GOT3 (cell line): ENCODE measurements at places on chromosomes 13 and 19.
A peak's percentile ranks its signal among the peaks of the same experiment; 100 is the strongest.

DNA sequence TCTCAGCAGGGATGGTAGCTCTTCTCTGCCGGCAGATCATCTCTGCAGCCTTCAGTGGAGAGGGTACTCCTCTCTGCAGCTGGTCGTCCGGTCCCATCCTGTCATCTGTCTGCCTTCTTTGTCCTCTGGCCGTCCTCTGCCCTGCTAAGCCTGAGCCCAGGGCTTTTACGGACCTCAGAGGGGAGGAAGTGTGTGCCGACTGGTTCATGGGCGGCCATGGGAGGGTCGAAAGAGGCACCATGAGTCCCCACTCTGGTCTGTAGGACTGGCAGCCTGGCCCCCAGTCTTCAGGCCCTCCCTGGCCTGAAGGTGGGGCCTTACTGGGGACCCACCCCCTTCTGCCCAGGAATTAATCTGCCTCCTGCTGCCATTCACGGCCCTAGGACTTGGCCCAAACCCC lies 4.0 kb downstream of the ZNF554 start:
- no peak for DNase-seq

DNA sequence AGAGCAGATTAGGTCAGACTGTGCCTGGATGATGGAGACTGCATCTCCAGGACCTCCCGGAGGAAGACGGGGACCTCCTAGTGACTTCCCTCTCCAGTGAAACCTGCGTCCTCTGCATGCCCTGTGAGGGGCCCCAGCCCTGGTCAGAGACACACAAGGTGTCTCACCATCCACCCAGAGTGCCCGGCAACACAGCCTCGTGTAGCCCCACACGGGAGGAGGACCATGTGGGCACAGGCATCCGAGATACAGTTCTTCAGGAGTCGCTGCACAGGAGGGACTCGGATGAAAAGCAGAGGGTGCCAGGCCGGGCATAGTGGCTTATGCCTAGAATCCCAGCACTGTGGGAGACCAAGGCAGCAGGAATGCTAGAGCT lies 64.8 kb downstream of the PEPD start:
- DNase-seq = no peak

- no peak for DNase-seq
Measured at GRCh38 chr19:1786668-1787067, 25.4 kb downstream of the ATP8B3 start.

GRCh38 chr19:49973987-49974386 lies 13.0 kb upstream of the SIGLEC11 start:
- DNase-seq = no peak

GRCh38 chr13:36207672-36208071 lies 6.7 kb downstream of the SOHLH2 start:
- DNase-seq = no peak

DNA sequence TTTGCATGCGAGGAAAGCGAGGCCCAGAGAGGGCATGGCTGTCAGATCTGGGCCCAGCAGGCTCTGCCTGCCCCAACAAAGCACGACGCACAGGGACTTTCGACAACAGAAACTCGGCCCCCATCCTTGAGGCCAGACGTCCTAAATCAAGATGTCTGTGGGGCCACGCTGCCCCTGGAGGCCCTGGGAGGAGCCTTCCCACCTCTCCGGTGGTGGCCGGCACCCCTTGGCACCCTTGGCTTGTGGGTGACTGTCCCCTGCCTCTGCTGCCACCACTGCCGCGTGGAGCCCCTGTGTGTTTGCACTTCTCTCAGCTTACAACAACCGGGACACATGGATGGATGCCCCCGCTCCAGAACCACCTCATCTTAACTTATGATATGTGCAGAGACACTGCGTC lies 4.4 kb downstream of the WDR18 start:
- DNase-seq = no peak

- DNase-seq = no peak
Measured at GRCh38 chr13:25276748-25277147, 10.5 kb downstream of the MTMR6 start.

- DNase-seq = no peak
Measured at GRCh38 chr13:85243831-85244230, 555.4 kb downstream of the SLITRK6 start.

- no peak for DNase-seq
Measured at GRCh38 chr13:92225861-92226260, 827.4 kb downstream of the GPC5 start.

DNA sequence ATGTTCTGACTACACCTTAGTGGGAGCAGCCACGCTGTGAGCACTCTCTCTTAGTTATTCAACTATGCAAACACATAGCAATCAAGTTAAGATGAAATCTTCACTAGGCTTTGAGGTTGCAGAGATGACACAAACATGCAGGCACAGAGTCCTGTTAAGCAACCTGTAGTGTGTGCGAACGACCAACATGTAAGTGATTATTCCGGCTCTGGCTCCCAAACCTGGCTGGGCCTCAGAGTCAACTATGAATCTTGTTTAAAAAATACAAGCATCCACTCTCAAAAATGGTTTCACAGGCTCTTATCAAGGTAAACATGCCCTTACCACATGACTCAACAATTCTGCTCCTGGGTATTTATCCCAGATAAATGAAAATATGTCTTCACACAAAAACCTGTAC lies 91.4 kb downstream of the IRS2 start:
- DNase-seq = no peak

DNA sequence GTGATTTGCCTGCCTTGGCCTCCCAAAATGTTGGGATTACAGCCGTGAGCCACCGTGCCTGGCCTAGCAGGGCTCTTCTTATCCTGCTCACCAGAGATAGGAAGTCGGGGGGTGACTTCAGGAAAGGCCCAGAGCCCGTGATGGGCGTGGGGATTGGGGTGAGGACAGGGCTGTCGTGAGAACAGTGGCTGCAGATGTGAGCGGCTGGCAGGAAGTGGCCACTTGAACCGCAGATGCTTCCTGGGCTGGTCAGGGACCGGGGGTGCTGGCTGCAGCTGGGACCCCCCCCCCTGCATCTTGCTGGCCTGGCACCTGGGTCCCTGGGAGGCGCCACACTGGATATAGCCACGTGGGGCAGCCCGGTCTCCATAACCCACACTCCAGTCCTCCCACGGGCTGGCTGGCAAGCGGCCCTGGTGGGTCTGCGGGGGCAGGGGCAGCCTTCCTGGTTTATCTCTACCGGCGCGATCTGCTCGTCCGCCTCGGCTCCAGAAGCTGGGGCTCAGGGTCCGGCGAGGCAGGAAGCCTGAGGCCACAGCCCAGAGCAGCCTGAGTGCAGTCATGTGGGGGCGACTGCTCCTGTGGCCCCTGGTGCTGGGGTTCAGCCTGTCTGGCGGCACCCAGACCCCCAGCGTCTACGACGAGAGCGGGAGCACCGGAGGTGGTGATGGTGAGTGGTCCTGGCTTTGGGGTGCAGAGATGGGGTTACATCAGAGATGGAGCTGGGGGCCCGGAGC lies at the start of gene F2RL3:
Gene F2RL3, plus strand, starts transcription at position 371 of the 737 bp plus-strand sequence. Its CDS starts 191 bp downstream, at position 562.
- DNase-seq = no peak

DNA sequence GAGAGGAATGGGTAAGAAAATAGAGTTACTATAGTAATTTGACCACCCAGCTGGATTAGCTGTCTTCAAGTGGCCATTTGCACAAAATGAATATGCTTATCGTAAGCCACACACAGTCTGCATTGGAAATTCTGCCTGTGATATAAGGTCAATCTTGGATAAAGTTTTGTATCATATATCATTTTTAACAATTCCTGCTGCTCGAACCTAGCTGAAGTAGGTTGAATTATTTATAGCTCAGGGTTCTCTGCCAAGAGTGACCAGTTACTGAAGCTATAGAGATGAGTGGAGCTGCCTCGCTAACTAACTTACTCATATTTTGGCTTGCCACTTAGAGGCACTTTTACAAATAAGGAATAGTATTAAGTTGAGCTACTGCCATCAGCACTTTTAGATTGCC lies 220.9 kb downstream of the RGCC start:
- DNase-seq = no peak

DNA sequence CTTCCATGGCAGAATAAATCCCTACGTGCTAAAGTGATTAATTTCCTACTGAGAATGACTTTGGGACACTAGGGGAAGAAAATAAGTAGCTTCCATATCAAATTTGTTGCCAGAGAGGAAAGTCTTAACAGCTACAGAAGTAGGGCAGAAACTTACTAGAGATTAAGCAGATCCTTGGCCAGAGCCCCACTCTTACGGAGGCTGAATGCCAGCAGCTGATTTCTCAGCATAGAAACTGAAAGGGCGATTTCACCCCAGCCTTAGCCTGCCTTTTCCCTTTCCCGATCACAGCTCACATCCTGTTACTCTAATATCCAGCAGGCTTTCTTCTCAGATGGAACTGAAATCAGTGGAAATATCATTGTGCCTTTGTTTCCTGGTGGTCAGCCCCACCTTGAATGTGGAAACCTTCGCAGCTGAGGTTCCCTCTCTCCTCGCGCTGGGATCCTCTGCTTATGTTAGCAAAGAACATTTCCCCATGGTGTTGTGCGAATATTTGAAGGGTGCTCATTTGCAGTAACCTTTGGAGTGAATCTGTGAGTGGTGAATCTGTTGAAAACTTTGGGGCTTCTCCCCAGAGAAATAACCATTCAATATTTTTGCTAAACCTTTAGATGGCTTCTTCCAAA lies 8.4 kb downstream of the FAM124A start:
- no peak for DNase-seq

DNA sequence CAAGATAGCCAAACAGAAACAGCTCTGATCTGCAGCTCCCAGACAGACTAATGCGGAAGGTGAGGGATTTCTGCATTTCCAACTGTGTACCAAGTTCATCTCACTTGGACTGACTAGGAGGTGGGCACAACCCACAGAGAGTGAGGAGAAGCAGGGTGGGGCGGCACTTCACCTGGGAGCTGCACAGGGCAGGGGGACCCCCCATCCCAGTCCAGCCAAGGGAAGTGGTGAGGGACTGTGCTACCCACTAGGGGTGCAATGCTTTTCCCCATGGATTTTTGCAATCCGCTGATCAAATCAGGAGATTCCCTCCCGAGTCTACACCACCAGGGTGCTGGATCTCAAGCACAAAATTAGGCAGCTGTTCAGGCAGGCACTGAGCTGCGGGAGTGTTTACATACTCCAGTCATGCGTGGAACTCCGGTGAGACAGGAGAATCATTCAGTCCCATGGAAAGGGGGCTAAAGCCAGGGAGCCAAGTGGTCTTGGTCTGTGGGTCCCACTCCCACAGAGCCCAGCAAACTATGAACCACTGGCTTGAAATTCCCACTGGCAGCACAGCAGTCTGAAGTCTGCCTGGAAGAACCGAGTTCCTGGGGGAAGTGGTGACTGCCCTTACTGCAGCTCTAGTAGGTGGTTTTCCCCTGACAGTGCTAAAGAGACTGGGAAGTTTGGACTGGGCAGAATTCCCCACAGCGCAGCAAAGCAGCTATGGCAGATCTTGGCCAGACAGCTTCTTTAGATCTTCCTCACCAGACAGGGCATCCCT lies 85.1 kb upstream of the UFM1 start:
- no peak for DNase-seq

DNA sequence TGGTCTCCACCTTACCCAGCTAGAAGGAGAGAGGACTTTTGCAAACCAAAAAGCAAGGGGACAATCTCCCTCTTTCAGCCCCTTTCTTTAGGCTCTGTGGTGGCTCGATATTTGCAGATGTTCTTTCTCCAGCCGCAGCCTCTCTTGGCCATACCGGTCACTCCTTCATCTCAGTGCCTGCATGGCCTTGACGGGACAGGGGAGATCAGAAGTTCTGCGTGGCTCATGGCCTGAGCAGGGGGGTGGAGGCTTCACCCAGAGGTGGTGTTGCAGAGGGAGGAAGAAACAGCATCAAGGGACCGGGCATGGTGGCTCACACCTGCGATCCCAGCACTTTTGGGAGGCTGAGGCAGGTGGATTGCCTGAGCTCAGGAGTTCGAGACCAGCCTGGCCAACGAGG lies 53.2 kb downstream of the MYO9B start:
- DNase-seq = no peak

- DNase-seq = no peak
Measured at GRCh38 chr13:33341861-33342452, 56.4 kb upstream of the STARD13 start.

GRCh38 chr13:23921451-23921888 lies 24.2 kb upstream of the C1QTNF9B start:
- no peak for DNase-seq

GRCh38 chr19:40370997-40371801 lies 18.8 kb downstream of the HIPK4 start:
- no peak for DNase-seq

GRCh38 chr19:41934849-41935374 lies 6.7 kb upstream of the ERFL start:
- no peak for DNase-seq

- DNase-seq = no peak
Measured at GRCh38 chr19:4567584-4568071, 8.1 kb upstream of the SEMA6B start.

- peak; percentile 30 for DNase-seq
Measured at GRCh38 chr13:30718661-30719524, 16.4 kb upstream of the ALOX5AP start.

GRCh38 chr19:6518145-6518911 lies 12.5 kb upstream of the TNFSF9 start:
- no peak for DNase-seq

GRCh38 chr13:77719128-77719527 lies 21.6 kb downstream of the SLAIN1 start:
- DNase-seq = no peak

GRCh38 chr13:27113436-27113835 lies 58.2 kb downstream of the USP12 start:
- no peak for DNase-seq

DNA sequence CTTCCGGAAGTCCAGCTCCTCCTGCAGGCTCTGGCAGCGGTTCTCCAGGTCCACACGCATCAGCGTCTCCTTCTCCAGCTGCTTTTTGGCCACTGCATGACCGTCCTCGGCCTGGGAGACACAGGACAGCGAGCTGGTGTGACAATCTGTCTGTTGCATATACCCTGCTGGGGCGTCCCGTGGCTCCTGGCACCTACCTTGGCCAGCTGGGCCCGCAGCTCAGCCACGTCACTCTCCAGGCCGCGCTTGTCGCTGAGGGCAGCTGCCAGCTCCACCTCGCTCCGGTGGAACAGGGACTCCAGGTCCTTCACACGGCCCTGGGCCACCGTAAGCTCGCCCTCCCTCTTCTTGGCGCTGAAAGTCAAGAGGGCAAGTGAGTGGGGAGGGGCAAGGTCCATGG lies 10.8 kb upstream of the TIMM13 start:
- no peak for DNase-seq

- no peak for DNase-seq
Measured at GRCh38 chr19:57380923-57381322, 8.7 kb upstream of the ZNF548 start.

- no peak for DNase-seq
Measured at GRCh38 chr13:103104340-103104739, 38.1 kb upstream of the SLC10A2 start.

- DNase-seq = no peak
Measured at GRCh38 chr13:40476175-40476958, 190.1 kb downstream of the FOXO1 start.

GRCh38 chr13:71399631-71400215 lies 467.3 kb downstream of the DACH1 start:
- no peak for DNase-seq

- no peak for DNase-seq
Measured at GRCh38 chr13:110455444-110455843, 106.1 kb downstream of the RAB20 start.

GRCh38 chr19:461721-462551 lies 1.1 kb upstream of the SHC2 start:
- no peak for DNase-seq
